G401 (cell line): ENCODE measurements at places on chromosomes 12 and 14.
A peak's percentile ranks its signal among the peaks of the same experiment; 100 is the strongest.

DNA sequence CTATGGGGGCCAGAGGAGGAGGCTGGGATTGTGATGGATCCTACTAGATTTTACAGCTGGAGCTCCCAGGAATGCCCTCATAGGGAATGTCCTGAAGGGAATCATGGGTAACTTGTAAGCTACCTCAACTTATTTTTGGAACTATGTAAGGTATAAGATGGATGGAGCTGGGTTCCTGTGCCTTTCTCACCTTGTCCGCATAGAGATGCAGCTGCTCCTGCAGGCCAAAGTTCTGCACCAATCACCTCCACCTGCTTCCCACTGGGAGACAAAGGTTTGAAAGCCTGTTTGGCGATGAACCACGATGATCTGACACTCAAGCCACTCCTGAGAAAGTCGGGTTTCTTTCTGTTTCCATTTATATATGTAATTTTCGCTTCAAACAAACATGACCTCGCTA lies 648 bp upstream of the AKAP5 start:
- DNase-seq, result peak; percentile 44

DNA sequence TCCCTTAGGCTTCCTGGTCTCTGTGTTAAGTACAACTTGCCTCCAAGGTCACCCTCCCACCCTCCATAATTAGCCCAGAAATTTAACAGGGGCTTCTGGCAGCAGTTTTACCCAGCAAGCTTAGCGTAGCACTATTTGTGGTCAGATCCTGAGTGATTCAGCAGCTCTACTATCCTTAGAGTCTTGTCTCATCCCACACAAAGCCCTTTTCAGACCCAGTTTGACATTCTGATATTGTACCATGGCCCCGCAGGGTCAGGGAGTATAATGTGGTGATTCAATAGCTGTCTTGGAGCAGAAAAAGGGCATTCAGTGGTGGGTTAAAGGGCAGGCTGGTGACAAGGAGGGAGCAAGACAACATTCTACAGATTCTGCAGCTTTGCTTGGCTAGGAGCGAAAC lies 153.8 kb upstream of the DDHD1 start:
- peak; percentile 56 for DNase-seq

- no peak for DNase-seq
Observed at GRCh38 chr12:3772380-3772779, 19.5 kb upstream of the CRACR2A start.

DNA sequence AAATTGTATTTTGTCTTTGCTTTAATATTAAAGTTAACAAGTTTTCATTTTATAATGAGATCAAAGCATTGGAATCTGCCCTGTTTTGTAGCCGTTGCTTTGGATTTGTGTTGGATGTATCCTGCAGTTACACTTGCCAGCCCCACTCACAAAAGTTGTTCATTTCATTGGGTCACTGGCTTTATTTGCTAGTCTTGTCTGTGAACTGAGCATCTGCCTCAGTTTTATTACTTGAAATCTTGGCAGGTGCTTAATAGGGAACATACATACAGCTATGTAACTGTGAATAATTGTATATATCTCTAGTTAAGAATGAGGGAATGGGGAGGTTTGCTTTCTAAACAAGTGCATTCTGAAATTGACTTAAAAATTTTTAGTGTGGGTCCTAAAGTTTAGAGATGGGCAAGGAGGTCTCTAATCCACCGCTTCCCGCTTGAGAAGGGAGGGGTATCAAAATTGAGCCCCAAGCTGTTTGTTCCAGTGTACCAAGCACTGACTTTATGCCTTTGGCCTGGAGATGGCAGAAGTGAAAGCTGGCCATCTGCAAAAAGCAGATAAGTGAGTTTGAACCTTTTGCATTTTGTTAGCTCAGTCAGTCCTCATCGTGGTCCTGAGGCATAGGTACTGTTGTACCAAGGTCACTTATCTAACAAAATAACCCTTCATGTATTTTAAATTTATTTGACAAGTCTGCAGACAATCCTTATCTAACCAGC lies 9.3 kb downstream of the EIF5 start:
- no peak for DNase-seq

DNA sequence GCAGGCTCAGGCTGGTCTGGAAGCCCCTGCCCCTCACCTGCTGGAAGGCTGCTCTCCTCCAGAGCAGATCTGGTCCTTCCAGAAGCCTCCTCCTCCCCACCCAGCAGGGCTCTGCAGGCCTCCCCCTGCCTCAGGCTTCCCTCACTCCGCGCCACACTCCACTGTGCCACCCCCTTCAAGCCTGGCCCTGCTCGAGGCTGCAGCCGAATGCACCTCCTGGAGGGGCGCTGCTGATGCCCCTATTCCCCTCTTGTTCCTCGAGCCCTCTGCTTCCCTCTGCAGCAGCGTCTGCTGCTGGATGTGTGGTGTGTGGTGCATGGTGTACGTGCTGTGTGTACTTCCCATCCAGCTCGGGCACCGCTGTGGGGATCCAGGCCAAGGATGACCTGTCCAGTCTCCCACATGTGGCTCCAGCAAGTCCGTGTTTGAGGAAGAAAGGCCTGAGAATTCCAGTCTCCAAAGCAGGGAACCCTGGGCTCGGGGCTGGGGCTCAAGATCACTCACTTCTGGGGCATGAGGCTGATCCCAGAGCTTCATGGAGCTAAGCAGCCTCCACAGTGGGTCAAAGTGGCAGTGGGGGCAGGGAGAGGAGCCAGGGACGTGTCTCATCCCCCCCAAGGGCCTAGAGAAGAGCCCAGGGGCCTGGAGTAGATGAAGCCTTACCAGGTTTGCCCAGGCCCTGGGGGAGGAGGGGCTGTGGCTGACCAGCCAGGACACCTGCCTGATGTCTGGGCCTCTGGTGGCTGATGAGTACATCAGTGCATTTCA lies 136.0 kb upstream of the C14orf180 start:
- peak; percentile 4 for DNase-seq

GRCh38 chr14:61247935-61248334 lies 33.2 kb downstream of the TMEM30B start:
- DNase-seq, result no peak

- DNase-seq, result no peak
Observed at GRCh38 chr14:95431199-95432143, 85.0 kb downstream of the SYNE3 start.

GRCh38 chr12:46445551-46446235 lies 73.1 kb upstream of the SLC38A2 start:
- DNase-seq, result no peak

- DNase-seq, result no peak
Observed at GRCh38 chr12:68871921-68872320, 61.0 kb downstream of the CPM start.

GRCh38 chr14:96442355-96442754 lies 50.4 kb downstream of the AK7 start:
- no peak for DNase-seq

- no peak for DNase-seq
Observed at GRCh38 chr12:43730283-43730682, 28.3 kb downstream of the PUS7L start.

DNA sequence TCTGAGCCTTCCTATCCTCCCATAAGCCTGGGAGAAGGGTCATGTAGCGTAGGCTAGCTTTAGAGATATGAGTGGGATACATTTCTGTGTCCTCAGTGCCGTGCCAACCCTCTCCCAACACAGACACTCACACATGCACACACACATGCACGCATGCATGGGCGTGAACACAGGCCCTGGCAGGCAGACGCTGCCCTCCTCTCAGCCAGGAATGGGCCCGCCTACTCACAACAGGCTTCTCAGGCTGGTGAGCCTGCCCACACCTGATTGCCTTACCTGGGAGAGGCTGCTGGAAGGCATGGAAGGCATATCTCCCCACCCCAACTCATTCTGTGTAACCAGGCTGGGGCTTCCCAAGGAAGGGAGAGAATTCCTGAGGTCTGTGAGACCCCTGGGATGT lies 12.8 kb upstream of the ACVR1B start:
- DNase-seq, result no peak

- DNase-seq, result no peak
Observed at GRCh38 chr14:78705989-78706388, 535.8 kb downstream of the NRXN3 start.

GRCh38 chr14:74619672-74620131 lies 7.7 kb upstream of the LTBP2 start:
- no peak for DNase-seq

DNA sequence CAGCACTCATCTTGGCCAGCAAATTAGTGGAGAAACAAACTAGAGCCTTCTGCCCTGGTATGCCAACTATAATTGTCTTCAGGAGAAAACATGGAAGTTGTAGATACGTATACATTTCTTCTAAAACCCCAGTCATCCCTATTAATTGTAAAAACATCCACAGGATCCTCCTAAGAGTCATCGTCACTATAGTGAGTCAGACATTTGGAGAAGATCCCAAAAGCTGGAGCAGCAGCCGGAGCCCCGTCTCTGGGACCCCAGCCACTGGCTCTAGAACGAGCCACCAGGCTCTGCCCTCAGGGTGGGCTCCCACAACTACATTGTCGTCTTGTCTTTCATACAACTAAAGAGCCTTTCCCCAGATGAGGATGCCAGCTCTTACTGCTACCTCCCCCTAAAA lies 15.5 kb downstream of the PRKAB1 start:
- no peak for DNase-seq

- no peak for DNase-seq
Observed at GRCh38 chr14:72478471-72478893, 415.4 kb downstream of the DPF3 start.

- no peak for DNase-seq
Observed at GRCh38 chr14:33738491-33738890, 212.4 kb downstream of the EGLN3 start.

DNA sequence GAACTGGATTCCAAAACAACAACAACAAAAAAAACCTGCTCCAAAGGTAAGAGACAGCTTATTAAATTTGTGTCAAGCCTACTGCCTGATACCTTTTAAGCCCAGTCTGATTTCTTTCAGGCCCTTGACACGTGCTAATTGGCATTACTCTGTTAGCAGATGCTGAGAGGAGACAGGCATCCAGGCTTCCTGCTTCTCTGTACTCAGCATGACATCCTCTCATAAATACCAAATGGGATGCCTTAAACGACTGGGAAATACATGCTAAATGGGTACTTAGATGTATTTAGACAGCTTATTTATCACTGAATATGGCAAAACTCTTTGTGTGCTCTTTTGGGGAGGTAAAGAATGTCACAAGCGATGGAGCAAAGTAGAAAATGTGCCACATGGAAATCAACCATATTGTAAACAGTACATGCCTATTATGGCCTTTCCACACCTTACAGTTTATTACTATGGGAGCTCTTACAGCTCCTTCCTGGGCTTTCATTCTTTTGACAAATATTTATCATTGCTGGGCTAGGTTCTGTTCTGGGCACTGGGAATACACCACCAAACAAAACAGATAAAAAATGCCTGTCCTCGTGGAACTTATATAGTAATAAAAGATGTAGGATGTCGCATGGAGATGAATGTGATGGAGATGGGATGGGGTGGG lies 11.5 kb upstream of the PCED1B start:
- DNase-seq, result peak; percentile 57

- DNase-seq, result no peak
Observed at GRCh38 chr14:79906994-79907393, 304.3 kb downstream of the DIO2 start.

DNA sequence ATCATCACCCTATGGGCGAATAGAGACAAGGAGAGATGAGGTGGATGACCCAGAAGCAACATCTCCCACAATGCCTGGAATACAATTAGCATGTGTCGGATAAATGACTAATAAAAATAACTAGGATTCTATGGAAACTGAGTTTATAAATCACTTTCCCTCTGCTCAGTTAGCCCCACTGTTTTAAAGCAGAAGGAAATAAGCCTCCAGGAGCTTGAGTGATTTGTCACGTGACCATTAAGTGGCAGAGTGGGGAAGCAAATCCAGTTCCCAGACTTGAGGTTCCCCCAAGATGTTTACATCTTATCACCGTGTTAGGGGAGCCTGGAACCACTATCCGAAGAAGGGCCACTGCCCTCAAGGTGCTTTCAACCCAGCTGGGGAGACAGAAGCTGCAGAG lies 136.5 kb upstream of the CCND2 start:
- DNase-seq, result no peak

DNA sequence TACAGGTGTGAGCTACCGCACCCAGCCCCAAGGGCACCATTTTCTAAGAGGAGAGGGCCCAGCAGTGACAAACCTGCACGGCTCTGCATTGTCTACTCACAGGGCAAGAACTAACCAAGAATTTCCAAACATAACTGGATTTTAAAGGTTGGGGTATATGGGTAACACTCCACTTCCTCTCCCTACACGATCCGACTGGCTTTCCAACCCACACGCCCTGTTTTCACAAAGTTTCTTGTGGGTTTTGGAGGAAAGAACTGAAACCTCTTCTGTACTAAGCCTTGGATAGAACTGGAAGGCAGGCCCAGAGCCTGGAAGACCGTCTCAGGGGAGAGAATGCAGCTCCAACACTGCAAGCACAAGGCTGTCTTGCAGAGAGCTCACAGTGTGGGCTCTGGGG lies 24.9 kb downstream of the SNRNP35 start:
- no peak for DNase-seq

DNA sequence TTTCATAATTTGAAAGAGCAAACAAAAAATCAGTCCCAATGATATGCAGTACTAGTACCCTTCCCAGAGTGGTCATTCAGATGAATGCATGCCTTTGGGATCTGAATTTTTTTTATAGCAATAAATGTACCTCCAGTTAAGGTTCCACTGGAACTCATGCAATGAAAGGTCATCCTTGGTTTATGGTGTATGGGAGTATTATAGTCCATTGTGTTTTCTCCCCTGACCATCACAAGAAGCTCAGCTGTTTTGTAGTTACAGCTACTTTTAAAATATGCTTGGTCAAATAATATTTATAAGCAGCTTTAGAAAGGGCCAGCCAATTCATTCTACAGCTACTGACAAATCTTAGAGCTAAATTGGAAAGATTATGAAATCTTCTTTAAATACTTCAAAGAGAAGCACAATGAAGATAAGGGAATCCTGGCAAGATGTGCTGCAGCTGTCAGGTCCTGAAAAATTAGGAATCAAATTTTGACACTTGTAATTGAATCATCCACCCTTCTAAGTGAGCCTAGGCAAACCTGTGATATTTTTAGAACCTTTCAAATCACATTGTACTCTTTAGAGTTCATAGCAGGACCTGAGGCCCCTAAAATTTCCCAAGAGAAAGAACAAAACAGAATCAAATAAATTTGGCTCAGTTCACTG lies 46.5 kb downstream of the IFT81 start:
- no peak for DNase-seq

DNA sequence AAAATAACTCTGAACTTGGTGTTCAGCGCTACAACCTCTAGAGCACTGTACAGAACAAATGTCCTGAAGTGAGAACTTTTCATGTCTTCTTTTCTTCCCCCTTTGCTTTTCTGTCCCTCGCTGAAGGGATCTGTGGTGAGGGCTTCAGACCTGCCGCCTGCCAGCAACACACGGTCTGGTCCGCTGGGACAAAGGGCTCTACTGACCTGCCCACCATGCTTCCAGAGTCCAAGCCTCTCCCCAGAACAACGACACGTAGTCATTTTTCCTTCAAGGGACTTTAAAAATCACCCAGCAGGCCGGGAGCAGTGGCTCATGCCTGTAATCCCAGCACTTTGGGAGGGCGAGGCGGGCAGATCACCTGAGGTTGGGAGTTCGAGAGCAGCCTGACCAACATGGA lies 140.4 kb downstream of the EFCAB11 start:
- no peak for DNase-seq

- DNase-seq, result no peak
Observed at GRCh38 chr12:32098112-32098511, 8.5 kb upstream of the BICD1 start.

- DNase-seq, result no peak
Observed at GRCh38 chr12:90301095-90301494, 592.5 kb upstream of the ATP2B1 start.

- DNase-seq, result no peak
Observed at GRCh38 chr12:4001841-4002240, 128.6 kb upstream of the PARP11 start.
